Forelimb muscle (tissue), 1 donor: ENCODE measurements at places on chromosomes 11 and 22. TPM values are rescaled to one million over a fixed set of nuclear protein-coding genes. Genes with fewer than 3 reads are reported as not detected.

DNA sequence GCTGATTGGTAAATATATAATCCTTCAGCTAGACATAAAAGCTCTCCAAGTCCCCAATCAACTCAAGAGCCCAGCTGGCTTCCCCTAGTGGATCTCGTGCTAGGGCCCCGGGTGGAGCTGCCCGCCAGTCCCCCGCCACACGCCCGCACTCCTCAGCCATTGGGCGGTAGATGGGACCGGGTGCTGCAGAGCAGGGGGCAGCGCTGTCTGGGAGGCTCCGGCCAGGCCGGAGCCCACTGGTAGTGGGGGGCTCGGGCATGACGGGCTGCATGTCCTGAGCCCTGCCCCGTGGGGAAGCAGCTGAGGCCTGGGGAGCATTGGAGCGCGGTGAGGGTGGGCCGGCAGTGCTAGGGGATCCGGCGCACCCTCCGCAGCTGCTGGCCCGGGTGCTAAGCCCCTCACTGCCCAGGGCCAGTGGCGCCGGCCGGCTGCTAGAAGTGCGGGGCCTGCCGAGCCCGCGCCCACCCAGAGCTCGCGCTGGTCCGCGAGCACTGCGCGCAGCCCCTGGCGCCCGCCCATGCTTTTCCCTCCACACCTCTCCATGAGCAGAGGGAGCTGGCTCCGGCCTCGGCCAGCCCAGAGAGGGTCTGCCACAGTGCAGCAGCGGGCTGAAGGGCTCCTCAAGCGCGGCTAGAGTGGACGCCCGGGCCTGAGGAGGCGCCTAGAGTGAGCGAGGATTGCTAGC lies 1680.6 kb upstream of the RAG2 start:
- no peak for DNase-seq

GRCh38 chr11:7671347-7672215 lies 1.7 kb downstream of the CYB5R2 start:
- DNase-seq: no peak

DNA sequence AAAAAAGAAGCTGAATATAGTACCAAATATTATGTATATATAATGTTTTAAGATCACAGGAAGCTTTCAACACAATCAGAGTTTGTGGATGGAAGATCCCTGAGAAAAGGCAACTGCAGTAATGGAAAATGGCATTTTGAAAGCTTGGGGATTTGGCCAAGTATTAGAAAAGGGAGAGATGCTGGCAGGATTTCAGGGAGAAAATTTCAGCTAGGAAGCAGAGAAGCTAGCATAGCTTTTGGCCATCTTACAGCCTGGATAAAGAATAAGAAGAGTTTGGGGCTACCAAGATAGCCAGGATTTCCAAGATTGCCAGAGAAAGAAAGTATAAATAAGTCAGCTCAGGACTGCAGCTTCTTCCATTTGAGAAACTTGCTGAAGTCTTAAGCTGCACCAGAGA lies 440.8 kb upstream of the LUZP2 start:
- DNase-seq: peak; percentile 2

Gene IL10RA
- 3.8 TPM for polyA plus RNA-seq

Gene FAM76B
- polyA plus RNA-seq: 22.8 TPM
